ENCODE measurements at places on chromosomes 2 and 18.

- DNase-seq, result no peak
These were observed 104.4 kb upstream of the SALL3 start for GRCh38 chr18:78875016-78875777.

DNA sequence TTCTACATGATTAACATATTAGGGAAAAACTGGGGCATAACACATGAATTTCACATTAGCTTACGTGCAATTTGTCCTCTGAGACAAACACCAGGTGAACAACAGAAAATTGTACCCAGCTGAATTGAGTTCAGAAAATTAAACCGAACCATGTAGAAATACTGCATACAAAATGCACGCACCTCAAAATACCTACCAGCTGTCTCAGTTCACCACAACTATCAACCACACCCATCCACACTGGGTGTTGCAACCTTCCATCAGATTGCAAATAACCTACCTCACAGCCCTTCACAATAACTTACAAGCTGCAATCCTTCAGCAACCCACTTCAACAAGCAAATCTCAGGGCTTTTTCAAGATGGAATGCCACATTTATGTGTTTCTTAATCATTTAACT lies 55.9 kb downstream of the UNC50 start:
- DNase-seq, result no peak

- DNase-seq, result no peak
These were observed 3.7 kb downstream of the NPPC start for GRCh38 chr2:231922311-231923009.

GRCh38 chr2:43105586-43106558 lies 120.5 kb downstream of the ZFP36L2 start:
- no peak for DNase-seq

DNA sequence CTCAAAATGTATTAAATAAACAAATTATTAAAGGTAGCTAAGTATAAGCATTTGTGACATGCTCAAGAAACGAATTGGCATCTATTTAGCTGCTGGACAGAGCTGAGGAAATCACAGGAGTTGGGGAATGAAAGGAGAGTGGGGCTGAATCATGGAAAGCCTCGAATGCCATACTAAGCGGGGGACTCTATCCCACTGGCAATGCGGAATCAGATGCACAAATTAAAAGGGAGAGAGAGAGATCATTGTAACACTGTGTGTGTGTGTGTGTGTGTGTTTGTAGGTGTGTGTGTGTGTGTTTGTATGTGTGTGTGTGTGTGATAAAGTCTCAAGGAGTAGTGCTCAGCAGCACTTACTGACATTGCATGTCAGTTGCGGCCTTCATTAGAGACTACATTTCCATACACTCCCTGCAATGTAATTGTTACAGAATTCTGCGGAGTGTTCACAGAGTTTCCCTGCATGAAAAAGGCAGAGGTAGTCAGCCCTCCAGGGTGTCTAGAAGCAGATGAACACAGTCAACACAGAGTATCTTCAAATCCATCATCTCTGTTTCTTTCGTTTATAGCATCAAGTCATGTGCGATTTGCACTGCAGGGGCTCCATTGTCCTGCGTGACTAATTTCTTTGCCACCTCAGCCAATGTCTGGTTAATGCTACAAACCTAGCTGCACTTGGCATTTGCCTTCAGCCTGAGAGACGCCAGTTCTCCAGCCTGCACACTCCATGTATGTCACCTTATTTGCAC lies 111.7 kb upstream of the CYRIA start:
- DNase-seq, result no peak

- DNase-seq, result no peak
These were observed at the start of gene RAMP1 for GRCh38 chr2:237859533-237860272. RAMP1 (plus strand) TSS chr2:237859623; CDS start chr2:237859676, 53 bp downstream.

- no peak for DNase-seq
These were observed 9.1 kb upstream of the PRELID3A start for GRCh38 chr18:12398625-12399024.

DNA sequence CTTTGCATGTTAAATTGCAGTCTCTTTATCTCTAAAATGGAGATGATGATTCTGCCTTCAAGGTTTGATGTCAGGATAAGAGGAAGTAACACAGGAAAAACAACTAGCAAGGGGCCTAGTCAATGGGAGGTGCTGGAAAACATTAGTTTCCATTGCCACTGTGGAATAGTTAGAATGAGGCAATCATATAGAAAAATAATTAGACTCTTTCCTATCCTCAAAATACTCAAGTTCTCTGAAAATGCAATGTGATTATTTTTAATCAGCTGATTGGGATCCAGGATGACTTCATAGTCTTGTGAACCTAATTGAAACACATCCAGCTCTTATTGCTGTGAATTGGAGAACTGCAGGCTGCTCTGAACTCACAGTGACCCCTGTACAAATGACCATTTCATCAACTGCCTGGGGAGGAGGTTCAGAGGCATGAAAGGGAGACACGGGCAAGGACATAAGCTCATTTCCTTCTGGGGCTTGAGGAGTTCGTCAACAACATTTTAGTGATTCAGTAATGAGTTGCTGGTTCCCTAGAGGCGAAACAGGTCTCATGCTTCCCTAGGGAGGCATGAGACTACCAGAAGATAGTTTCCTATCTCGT lies 422.5 kb downstream of the LPIN1 start:
- DNase-seq, result peak; percentile 91

- DNase-seq, result no peak
These were observed 44.2 kb downstream of the LYPD6B start for GRCh38 chr2:149082735-149083134.

All from GM04503 (cell line).